ENCODE measurements at places on chromosomes 6 and 20.

DNA sequence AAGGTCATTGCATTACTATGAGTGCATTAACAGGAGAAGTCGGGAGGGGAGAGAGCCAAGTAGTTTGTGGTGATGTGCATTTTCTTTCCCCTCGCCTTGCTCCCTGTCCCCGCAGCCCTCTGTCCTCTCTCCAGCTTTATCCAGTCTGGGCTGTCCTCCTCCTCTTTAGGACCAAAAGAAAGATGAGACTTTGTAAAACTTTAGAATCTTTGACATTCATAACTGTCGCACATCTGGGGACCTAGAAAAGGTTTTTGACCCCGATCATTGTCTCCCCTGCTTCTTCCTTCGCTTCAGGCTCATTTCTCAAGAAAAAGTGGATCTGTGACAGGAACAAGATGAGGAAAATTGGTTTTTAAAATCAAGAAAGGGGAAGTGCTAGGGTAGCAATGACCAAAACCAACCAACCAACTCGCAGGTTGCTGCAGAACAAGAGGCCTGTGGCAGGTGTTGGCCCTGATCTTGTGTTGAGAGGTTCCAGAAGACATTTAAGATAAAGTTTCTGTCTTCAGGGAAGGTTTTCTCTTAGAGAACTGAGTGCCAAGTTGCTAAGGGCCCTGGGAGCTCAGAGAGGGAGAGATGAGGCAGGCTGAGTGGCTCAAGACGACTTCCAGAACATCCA lies 17.6 kb downstream of the SYTL3 start:
- DNase-seq = no peak

- no peak for DNase-seq
These were observed 22.6 kb downstream of the UST start for GRCh38 chr6:148769304-148769968.

GRCh38 chr6:140597181-140597580 lies 1222.7 kb upstream of the CITED2 start:
- no peak for DNase-seq

DNA sequence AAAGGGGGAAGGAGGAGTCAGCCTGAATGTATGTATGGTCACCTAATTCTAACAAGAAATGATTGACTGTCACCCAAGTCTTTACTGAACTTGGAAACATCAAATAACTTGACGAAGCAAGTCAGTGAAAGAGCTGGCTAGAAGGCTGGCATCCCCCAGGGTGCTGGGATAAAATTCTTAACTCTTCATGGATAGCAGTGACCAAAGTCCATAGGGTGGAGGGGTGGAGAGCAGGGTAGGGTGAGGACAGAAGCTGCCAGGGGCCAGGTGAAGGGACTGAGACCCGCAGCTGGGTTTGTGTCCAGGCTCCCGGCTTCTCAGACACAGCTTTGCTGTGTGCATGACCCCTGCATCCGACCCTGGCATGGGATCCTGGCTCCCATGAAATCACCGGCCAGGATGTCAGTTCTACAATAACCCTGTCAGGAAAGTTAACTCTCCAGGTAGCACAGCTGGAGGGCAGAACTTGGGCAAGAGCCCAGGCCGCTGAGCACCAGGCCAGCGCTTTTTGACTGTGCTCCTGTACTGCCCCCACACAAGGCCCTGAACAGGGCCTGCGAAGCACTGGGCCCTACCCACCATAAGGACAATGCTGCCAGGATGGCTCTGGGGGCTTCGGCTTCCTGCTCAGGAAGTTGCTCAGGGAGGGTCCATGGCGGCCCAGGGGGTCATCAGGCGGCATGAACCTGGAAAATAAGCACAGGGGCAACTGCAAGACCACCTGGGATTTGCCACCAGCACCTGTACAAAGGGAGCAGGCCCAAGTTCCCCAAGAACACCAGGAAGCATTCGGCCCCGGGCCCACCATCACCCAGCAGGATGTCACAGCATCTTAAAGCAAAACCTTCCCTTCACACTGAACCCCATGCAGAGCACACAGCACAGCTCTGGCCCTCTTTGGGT lies 32.5 kb downstream of the ZC3H12D start:
- no peak for DNase-seq

GRCh38 chr6:44627091-44627882 lies 239.8 kb downstream of the CDC5L start:
- no peak for DNase-seq

- DNase-seq = no peak
These were observed 9.4 kb downstream of the ARFGAP1 start for GRCh38 chr20:63281742-63282665.

DNA sequence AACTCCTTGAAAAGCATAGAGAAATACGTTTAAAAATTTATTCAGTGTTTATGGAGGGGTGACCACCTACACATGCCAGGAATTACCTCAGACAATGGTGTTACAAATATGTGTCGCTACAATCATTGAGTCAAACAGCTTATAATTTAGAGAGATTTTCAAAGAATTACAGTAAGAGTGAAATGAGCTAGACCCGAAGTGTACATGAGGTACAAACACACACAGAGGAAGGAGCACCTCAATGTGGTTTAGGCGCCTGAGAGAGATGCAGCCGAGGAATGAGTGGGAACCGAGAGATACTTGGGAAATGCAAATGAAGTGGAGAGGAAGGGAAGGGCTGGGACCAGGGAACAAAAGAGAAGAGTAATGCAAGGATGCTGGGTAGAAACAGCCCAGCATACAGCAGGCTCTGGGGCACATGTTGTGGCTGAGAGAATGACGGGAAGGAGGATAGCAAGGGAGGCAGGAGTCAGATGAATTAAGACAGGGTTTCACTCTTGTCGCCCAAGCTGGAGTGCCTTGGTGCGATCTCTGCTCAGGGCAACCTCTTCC lies 15.5 kb downstream of the EEF1E1 start:
- no peak for DNase-seq
